ENCODE measurements at places on chromosomes 6 and 20.

DNA sequence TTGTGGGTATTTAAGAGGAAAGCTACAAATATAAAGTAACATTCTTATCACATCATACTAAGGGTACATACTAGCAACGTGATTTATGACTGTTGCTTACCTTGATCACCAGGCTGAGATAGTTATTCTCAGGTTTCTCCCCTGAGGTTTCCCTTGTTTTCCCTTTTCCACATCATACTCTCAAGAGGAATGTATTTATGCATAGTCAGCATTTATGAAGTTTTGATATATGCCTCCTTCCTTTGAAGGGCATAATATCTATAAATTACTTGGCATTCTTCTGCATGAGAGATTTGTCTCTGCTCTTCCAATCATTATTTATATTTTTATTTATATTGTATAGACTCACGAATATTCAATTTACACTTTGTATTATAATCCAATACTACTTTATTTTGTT is 726.7 kb upstream of the ADGRB3 start:
- DNase-seq: no peak

GRCh38 chr20:7497985-7498384 is 442.3 kb downstream of the HAO1 start:
- DNase-seq: no peak

DNA sequence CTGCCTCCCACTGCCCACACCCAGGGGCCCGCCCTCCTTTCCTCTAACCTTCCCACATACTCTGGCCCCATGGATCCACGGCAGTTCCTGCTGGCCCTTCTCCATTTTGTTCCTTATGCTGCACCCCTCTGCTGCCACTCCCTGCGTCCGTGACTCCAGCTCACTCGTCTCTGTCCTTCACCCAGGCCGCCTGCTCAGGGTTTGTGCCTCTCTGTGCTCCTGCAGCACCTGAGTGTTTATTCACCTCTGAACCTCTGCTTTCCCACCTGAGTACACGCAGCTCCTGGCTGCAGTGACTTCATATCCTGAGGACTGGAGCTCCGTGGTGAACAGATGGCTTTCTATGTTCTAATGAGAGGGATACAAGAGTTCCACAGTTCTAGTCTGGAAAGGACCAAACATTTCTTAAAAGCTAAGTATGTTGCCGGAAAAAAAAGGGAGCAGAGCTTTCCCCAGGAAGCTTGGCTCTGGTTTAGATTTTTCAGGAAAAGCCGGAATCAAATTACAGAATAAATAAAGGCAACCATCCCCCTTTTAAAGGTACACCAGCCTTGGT is 1.5 kb upstream of the GNRH2 start:
- DNase-seq: no peak

DNA sequence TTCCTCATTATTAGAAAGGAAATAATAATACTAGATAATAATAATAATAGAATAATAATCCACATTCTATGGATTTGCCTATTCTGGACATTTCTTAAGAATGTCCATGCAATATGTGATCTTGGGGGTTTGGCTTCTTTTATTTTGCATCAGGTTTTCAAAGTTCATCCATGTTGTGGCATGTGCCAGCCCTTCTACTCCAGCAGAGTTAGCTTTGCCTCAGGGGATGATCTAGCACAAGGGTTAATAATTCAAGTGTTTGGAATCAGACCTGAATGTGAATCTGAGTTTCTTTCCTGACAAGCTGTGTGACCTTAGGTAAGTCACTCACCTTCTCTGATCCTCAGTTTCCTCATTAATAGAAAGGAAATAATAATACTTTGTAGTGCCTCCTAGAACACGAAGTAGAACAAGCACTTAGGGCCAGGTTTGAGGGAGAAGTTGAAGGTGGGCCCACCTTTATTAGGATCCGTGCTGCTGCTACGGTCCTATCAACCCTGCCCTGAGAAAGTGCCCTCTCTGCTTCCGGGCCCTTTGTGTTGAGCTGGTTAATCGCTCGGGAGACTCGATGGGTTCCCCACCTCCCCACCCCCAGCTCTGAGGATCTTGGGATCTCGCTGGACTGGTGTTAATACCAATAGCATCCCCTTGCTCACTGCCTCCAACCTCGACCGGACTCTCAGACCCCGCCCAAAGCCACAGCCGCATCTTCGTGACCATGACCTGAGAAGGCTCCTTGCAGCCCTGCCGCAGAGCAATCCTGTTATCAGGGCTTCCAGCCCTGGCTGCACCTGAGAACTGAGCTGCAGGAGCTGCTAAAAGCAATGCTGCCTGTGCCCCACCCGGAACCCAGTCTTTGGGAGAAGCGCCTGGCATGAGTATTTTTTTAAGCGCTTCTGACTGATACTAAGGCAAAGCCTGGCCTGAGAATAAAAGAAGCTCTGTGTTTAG is 26.9 kb downstream of the RBM38 start:
- no peak for DNase-seq

DNA sequence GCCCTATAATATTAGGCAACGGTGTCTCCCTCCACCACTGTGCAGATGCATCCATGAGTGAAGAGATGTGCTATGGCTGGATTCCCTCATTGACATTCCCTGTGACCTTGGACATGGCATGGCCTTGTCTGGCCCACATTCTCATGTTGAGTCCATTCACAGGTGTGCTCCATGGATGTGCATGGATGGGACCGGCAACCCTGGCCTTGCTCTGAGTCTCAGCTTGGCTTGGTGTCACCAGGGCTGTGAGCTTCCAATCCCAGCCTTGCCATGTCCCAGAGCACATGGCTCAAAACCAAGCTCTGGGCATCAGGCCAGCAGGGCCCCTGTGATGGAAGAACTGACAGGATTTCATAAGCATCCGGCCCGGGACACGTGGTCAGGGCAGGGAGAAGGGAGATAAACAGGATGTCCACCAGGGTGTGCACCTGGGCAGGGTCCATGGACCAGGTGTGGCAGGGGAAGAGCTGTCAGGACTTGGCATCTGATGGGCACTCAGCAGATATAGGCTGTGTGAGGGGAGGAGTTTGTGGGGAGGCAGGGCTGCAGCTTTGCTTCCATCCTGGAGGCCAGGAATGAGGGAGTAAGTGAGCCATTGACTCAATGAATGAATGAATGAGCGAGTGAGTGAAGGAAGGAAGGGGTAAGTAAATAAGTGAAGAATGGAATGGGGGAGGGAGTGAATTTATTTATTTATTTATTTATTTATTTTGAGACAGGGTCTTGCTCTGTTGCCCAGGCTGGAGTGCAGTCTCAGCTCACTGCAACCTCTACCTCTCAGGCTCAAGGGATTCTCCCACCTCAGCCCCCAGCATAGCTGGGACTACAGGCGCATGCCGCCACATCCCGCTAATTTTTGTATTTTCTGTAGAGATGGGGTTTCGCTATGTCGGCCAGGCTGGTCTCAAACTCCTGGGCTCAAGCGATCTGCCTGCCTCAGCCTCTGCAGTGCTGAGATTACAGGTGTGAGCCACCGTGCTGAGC is 15.7 kb downstream of the NRSN2 start:
- DNase-seq: no peak

- no peak for DNase-seq
Measured at GRCh38 chr20:38995536-38996044, 33.4 kb downstream of the DHX35 start.

- DNase-seq: no peak
Measured at GRCh38 chr20:32538526-32538939, 46.6 kb downstream of the NOL4L start.

GRCh38 chr20:52060794-52061714 is 130.5 kb downstream of the ZFP64 start:
- no peak for DNase-seq

DNA sequence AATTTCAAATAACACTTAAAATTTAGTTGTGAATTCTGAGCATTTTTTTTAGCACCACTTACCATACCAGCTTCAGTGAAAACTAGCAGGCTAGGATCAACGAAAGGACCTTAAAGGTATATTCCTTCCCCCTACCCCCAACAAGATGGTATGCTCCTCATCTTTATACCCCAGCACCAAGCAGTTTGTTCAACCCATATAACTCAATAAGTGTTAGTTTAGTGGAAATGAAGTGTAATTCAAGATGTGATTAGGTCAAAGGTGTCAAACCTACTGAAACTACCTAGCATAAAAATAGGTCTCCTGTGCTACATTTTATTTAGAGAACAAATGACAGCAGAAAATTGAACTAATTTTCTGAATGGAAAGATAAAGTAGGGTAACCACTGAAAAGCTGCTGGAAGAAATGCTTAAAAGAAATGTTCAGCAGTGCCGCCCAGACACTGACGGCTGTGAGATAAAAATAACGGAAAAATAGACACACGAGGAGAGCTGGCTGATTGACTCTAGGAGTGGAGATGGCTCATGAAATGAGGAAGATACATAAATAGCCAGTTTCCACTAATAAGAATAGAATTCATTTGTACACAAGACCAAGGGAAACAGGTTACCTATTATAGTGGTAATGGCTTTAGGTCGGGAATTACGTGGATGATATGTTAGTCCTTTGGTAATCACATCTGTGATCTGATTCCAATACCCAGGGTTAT is 94.8 kb downstream of the IPCEF1 start:
- no peak for DNase-seq

- no peak for DNase-seq
Measured at GRCh38 chr6:163592872-163593271, 178.4 kb downstream of the QKI start.

GRCh38 chr6:33786736-33787135 is 2.2 kb downstream of the LEMD2 start:
- no peak for DNase-seq

DNA sequence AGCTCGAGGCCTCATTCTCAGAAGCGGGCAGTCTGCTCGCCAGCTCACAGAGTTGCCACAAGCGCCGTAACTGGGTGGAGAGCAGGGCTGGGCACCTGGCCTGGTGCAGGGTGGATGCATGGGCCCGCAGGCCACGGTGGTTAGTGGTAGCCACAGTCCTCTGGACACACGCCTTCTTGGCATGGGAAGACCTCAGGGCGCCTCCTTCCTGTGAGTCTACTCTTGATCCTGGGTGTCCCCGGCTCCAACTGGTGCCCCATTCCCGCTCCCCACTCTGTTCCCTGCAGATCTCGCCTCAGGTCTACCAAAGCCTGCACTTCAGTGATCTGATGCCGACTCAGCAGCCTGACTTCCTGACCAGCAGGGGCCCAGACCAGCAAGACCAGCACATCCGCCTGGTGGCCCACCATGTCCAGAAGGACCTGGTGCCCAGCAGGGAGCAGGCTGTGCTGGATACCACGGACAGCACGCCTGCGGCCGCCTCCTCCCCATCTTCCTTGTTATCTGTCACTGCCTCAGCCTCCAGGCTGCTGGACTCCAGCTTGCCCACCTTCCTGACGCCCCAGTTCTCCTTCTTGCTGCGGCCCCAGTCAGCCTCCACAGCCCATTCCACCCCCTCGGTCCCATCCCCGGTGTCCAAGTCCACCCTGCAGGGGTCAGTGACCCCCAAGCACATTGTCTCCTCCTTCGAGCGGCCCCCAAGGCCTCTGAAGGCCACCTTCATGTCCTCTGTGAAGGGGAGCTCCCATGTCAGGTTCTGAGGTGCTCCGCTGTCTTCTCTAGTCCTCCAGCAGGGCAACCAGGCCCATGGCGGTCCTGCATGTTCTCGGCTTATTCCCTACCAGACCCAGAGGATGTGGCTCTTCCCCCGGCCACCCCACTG is 43.1 kb downstream of the SUN5 start:
- DNase-seq: no peak

GRCh38 chr20:51994751-51995417 is 192.6 kb upstream of the SALL4 start:
- DNase-seq: no peak

DNA sequence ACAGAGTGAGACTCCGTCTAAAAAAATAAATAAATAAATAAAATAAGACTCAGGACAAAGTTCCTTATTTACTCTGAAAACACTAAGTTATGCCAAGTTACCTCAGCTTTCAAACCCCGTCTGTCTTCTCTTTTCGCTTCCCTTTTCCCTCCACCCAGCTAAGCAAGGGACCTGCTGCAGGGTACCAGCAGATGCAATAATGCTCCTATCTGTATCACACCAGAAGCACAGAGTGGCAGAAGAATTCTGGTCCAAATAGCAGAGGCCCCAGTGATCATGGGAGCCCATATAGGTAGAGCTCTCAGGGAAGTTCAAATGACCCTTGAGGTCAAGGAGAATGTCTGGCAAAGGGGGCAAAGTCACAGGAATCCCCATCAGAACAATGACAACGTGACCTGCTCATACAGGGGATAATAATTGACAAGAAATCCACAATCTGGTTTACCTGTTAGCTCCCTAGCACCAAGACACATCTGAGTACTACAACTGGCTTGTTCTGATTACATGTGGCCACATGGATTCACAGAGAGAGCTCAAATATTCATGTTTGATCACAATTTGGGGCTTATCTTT is 8.7 kb downstream of the GCM1 start:
- no peak for DNase-seq

DNA sequence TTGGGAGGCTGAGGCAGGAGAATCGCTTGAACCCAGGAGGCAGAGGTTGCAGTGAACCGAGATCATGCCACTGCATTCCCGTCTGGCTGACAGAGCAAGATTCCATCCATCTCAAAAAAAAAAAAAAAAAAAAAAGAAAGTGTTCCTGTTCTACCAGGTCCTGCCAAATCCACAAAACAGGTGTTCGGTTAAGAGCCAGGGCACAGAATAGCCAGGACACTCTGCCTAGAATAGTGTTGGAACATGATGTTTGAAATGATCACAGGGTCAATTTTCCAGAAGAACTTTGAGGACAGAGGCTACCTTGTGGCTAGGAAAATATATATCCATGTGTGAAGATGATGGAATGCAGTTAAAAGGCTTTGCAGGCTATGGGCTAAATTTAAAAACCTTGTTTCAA is 63.6 kb upstream of the TRAF3IP2 start:
- no peak for DNase-seq

- no peak for DNase-seq
Measured at GRCh38 chr6:31865205-31866118, 2.8 kb upstream of the NEU1 start.

- DNase-seq: no peak
Measured at GRCh38 chr6:154536999-154537398, 26.5 kb upstream of the CNKSR3 start.

- DNase-seq: no peak
Measured at GRCh38 chr6:147742440-147742839, 233.9 kb downstream of the SAMD5 start.

- no peak for DNase-seq
Measured at GRCh38 chr20:16007962-16008361, 565.3 kb downstream of the KIF16B start.
